ENCODE measurements at places on chromosomes 6 and 20. TPM values are rescaled to one million over a fixed set of nuclear protein-coding genes. Genes with fewer than 3 reads are reported as not detected.

GPR63 gene
- 0.31 TPM for total RNA-seq

FLRT3 gene
- 0.65 TPM for total RNA-seq

COL9A1 gene
- total RNA-seq, result 1.9 TPM

ATP9A gene
- 23.9 TPM for total RNA-seq

DNA sequence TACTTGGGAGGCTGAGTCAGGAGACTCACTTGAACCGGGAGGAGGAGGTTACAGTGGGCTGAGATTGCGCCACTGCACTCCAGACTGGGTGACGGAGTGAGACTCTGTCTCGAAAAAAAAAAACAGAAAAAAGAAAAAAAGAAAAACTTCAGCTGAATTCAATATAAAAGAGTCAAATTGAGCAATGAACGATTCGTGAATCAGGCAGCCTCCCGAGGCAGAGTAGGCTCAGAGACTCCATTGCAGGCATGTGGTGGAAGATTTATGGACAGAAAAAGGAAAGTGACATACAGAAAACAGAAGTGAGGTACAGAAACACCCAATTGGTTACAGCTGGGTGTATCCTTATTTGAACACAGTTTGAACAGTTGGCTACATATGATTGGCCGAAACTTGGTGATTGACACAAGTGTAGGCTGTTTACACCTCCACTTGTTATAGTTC, 56.3 kb downstream of the HLA-DPB1 start:
- DNase-seq, result no peak

- DNase-seq, result no peak
These were observed 42.5 kb upstream of the HIVEP2 start for GRCh38 chr6:142987490-142987889.

DNA sequence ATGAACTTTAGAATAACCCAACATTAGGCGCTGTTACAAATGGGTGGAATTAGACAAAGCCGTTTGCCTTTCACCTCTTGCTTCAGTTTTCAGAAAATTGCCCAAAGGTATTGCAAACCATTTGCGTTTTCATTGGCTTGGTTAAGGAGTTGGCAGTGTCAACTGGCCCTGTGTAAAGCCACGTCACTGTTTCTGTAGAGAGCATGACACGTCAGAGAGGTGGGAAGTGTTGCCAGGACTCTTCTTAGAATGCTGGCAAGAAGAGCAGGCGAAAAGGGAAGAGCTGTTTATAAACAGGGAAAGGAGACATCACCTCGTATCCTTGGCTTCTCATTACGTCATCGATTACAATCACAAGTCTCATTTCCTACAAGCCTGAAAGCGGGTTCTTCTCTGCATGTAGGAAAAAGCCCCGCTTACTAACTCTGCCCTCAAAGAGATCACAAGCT, 4.2 kb upstream of the IRF4 start:
- DNase-seq, result peak; percentile 45

- no peak for DNase-seq
These were observed 322.8 kb downstream of the CD83 start for GRCh38 chr6:14440215-14440910.

- DNase-seq, result no peak
These were observed 68.5 kb upstream of the ARMC2 start for GRCh38 chr6:108779536-108780275.

DNA sequence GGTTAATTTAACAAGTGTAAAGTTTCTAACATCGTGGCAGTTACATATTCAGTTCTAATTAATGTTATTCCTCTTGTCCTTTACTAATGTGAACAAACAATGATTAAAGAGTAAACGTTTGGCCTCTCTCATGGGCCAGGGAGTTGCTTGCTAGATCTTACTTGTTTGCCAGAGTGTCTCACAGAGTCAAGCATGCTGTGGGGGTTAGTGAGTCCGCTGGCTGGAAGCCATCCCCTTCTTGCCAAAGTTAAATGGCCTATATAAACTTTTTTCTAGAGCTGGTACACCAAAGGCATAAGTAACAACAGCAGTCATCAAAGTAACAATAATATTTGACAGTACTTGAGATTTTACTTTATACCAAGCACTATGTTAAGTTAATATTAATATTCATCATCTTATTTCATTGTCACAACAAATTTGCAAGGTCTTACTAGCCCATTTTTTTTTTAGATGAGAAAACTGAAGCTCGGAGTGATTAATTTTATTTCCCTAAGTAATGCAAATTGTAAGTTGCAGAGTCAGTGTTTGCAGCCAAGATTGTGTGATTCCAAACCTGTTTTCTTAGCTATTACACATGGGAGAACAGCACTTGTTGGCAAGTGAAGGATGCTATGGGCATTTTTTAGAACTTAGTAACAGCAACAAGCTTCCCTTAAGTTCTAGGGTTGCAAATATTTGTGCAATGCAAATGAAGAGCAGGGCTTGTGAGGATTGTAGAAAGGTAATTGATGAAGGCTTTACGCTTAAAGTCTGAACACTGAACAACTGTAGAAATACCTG, 224.5 kb downstream of the RFPL4B start:
- peak; percentile 40 for DNase-seq

DNA sequence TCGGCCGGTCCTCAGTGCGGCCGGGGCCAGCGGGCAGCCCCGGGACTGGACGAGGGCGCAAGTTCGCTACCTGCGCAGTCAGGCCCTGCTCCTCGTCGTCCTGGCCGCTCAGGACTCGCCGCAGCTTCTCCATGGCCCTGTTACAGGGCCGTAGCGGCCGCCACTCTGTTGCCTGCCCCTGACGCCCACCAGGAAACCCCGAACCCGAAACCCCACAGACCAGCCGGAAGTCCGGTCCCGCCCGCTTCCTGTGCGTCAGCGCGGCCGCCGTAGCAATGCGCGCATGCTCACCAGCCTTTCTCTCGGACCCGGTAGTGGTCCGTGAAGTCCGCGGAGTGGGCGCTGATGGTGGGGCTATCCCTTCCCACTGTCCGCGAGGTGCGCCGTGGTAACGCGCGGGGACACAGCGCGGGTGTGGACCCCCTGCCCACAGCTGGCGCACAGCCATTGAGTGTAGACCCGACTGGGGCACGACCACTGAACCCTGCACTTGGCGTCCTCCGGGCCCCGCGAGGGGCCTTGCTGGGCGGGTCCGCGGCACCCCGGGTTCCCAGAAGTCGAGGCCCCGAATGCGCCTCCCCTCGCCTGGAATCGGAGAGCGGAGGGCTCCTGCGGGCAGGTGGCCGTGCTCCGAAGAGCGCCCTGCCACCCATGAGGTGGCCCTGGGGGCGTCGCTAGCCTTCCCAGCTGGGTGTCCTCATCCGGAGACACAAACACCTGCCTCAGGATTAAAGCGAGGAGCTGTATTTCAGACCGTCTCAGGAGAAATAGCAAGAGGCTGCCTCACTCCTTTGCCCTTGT, at the start of gene SFT2D1:
TSS of gene SFT2D1 (minus strand) at position 197 of the 801 bp plus-strand sequence. CDS start at position 133, 64 bp downstream.
- DNase-seq, result peak; percentile 96

GRCh38 chr6:142728364-142728763, 216.6 kb downstream of the HIVEP2 start:
- no peak for DNase-seq

GRCh38 chr20:59837623-59838394, 95.6 kb downstream of the SYCP2 start:
- DNase-seq, result no peak

GRCh38 chr6:44564906-44565524, 177.5 kb downstream of the CDC5L start:
- no peak for DNase-seq

DNA sequence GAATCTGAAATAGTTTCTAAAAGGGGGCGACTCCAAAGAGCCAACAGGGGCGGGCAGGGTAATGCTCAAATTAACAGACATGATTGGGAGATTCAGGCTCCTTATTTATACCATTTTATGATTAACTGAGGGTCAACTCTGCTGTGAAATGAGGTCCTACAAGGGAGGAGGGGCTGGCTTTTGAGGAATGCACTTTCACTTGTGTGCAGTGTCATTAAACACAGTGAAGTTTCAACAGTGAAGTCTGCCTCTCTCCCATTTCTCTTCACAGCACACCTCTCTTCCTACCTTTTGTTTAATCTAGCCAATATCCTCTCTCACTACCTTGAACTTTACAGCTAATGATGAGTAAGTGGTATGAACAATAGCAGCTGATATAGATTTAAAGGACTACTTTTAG, 557.3 kb upstream of the CITED2 start:
- DNase-seq, result no peak

DNA sequence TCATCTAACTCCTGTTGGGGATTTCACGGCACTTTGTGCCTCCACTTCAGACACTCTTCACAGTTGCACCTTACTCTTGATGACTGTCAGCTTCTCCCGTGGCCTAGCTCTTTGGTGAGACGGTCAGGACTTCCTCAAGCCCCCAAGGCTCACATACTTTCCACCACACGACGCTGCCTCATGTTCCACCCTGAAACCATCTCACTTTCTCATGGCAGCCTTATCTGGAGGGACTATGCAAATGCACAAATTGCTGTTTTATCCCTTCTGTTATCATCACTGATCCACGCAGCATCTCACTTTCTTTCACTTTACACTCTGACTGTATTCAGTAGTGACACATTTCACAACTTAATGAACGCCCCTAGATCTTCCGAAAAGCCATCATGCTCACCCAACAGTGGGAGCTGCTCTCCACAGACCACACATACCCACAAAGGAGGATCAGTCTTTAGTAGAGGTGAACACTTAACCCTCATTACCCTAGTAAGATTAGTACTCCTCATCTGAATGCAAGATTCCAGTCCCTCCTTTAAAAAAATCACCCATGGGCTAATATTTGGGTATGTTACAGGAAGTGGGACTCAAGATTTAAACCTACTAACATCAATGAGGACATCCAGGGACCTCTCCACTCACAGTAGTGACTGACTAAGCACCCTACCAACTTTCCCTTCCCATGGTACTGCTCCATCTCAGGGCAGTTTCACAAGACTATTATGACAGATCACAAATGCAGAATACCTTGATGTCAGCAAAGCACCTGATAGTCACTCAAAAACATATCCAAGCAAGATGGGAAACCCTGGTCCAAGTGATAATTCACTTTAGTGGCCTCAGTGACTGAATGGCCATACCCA, 35.4 kb downstream of the FYN start:
- DNase-seq, result no peak

DNA sequence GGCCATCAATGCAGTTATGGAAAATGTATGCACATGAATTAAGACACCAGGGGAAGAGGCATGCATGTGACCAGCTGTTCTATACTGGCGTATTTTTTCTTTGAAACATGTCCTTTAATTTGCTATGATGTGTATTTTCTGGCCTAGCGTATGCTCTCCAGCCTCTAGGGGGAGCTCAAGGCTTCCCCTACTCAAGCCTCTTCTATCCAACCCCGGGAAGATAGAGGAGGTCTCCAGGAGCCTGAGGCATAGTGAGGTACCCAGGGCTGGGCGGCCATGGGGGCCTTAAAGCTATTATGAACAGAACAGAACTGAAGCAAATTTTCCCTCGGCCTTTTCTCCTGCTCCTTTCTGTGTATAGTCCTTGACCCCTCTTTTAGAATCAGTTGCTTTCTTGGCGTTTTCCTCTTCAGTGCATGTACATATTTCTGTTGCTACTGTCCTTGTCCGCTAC, 528.9 kb downstream of the MAFB start:
- DNase-seq, result peak; percentile 48
